ENCODE measurements at places on chromosomes 6 and 20.

GRCh38 chr6:36523936-36524499 lies 23.3 kb downstream of the STK38 start:
- no peak for DNase-seq

- no peak for DNase-seq
Observed at GRCh38 chr20:50930976-50931305, 296 bp downstream of the ADNP start.

GRCh38 chr20:48686238-48687116 lies 141.3 kb downstream of the PREX1 start:
- no peak for DNase-seq

- no peak for DNase-seq
Observed at GRCh38 chr6:6717953-6718352, 129.4 kb downstream of the LY86 start.

- DNase-seq = no peak
Observed at GRCh38 chr6:129865013-129865412, 3.9 kb upstream of the TMEM244 start.

DNA sequence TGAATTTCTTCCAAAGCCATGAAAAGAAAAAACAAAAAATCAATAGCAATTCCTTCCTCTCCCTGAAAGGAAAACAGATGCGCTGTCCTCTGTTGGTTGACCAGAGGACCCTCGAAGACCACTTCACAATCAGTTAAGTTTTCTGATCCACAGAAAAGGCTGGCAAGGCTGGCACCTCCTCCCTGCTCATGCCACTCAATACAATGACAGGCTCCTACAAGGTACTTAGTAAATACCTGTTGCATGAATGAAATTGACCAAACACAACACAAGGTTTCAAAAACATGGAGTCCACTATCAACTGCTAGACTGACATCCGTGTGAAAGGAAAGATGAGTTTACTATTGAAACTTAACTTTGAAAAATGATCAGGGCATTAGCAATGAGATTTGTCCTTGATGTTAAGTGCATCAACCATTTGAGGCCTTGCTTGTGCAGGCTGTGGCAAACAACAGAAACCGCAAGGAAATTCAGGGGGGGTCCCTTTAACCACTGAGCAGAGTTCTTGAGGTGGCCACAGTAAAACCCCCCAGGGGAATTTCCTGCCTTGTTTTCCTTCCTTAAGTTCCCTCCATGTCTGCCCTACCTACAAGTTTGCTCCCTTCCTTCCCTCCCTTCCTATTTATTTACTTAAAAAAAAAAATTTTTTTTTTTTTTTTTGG lies 27.9 kb upstream of the RTF2 start:
- DNase-seq = no peak

GRCh38 chr20:12466915-12467314 lies 541.9 kb upstream of the SPTLC3 start:
- DNase-seq = no peak

DNA sequence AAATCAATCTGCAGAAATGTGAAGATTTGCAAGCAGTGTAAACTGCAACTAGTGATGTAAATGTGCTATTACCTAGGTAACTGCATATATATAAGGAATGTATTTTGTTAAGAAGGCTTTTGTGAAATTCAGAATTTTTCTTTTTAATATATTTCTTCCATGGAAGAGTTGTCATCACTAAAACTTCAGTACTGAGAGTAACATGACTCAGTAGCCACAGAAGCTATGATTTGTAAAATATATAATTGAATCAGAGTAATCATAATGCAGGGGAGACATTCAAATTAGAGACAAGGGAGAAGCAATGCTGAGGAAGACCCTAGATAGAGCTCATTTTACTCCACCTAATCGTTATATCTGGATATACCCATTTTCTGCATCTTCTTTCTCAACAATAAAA lies 141.7 kb downstream of the ADGRG6 start:
- DNase-seq = no peak

DNA sequence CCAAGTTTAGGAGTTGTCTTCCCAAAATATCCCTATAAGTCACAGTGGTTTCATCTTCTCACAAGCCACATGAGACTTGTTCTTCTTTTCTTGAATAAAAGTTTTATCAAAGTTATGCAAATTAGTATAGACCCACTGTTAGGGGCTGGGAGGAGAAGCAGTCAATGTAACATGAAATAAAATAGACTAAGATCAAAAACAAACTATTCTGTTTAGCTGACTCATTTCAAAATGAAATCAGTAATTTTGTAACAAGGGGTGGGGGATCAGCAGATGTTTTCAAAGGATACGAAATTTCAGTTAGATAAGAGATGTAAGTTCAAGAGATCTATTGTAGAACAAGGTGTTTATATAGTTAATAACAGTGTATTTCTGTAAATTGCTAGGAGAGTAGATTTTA lies 339.6 kb upstream of the PRDM1 start:
- DNase-seq = no peak

GRCh38 chr20:4681991-4682401 lies 39.7 kb upstream of the PRND start:
- no peak for DNase-seq

DNA sequence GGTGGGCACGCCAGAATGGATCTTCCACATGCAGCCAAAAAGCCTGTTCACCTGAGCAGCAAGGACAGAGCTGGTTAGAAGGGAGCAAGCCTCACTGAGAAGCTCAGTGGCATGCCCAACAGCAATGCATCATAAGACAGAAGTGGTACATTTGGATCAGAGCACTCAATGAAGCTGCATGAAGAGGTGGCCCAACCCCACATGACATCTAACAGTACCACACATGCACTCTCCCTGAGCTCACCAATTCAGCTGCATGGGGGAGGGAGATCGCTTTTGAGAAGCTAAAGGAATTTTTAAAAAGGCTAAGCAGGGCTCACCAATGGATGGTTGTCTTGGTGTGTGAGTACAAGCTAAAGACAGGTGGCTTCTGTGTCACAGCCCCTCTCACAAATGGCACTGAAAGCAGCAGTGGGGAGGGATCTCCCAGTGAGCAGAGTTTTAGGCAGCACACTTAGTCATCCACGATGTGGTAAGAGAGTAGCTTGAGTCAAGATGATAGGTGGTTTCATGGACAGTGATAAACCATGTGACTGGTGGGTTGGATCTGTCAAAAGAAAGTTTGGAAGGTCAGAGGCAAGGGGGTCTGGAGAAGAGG lies 166.6 kb upstream of the TAB2 start:
- no peak for DNase-seq

- DNase-seq = no peak
Observed at GRCh38 chr6:148620579-148621298, 126.1 kb upstream of the UST start.

- no peak for DNase-seq
Observed at GRCh38 chr6:106257195-106257594, 68.4 kb downstream of the ATG5 start.

GRCh38 chr20:61963149-61963548 lies 102.5 kb downstream of the TAF4 start:
- DNase-seq = no peak

DNA sequence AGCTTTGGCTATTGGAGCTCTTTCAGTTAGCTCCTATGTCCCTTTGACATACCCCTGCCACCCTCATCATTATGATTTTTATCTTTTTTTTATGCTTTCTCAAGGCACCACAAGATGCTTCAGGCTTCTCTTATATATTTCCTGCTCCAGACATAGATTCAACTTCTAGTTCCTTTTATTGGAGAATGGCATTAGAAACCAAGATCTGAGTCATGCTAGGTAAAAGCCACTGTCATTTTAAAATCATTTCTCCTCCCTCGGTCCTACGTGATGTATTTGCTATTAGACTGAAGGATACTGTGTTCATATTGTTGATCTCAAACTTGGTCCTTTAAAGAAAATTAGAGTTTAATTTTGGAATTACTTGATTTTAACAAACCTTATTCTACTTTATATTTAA lies 8.3 kb downstream of the TENT5A start:
- DNase-seq = no peak

GRCh38 chr20:10595985-10596384 lies 77.8 kb downstream of the JAG1 start:
- DNase-seq = no peak

- no peak for DNase-seq
Observed at GRCh38 chr6:4932228-4932903, 71.5 kb downstream of the RPP40 start.

GRCh38 chr6:118659513-118660217 lies 8.3 kb upstream of the CEP85L start:
- DNase-seq = no peak

- DNase-seq = no peak
Observed at GRCh38 chr6:15500901-15501825, 161.7 kb downstream of the DTNBP1 start.

DNA sequence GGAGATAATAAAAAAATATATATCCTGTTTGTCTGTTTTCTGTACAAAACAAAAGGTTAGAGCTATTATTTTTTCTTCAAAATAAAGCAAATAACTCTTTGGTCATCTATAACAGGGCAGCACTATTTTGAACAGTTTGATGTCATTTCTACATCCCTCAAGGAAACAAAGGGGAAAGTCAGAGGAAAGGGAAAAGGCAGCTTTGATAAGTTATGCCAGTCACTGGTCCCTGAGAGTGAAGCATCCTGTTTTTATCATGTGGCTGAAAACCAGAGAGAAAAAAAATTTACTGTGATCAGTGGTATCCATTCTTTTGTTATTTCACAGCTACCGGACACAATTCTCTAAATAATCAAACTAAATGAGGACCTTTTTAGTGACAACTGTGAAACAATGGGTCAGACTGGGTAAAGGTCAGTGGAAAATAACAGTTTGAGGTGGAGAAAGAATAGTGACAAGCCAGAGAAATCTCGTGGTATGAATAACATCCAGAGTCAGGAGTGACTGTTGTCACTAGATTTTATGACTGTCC lies 356.0 kb downstream of the HDGFL1 start:
- DNase-seq = no peak

DNA sequence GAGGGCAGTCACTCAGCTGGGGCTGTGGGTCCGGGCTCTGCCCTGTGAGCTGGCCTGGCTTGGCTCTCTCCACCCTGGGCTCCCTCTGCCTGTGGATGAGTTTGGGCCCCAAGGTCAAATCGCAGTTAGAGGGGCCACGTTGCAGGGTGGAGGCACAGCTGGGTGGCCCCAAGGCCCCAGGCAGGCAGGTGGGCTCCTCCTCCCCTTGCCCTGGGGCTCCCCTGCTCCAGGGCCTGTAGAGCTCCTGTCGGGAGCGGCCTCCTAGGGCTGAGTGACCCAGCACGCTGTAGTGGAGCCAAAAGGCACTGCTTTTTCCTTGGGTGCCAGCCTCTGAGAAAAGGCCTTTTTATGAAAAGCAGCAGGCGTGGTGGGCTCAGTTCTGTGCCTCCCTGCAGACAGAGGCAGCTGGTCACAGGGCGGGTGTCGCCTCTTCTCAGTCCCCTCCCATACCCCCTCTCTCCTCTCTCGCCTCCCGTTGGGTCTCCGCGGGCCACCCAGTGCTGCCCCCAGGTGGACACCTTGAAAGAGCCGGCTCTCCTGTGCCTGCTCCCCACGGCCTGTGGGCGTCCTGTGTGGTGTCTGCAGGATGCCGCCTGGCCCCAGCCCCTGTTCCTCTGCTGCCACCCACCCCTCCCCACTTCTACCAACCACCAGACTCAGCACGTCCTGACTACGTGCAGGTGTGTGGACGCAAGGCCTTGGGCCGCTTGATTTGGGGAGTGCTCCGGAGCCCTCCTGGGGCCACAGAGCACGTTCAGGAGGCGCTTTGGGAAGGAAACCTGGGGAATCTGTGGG lies 13.2 kb downstream of the SS18L1 start:
- DNase-seq = no peak

DNA sequence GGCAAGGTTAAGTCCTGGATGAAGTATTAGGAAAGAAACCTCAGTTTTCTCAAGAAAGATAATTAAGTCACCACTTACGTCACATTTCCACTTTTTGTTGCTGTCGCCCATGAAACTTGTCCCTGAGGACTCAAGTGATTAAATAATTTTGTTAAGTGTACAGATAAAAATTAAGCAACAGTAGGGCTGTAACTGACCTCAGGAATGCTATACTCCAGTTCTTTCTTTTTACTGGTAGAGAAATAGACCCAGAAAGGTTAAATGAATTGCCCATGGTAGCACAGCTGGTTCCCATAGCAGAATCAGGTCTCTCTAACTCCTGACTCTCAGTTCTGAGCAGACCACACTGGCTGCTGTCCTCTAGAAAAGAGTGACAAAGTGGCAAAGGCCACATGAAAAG lies 54.5 kb downstream of the CLIC5 start:
- no peak for DNase-seq

- no peak for DNase-seq
Observed at GRCh38 chr20:16462711-16463110, 110.5 kb downstream of the KIF16B start.

DNA sequence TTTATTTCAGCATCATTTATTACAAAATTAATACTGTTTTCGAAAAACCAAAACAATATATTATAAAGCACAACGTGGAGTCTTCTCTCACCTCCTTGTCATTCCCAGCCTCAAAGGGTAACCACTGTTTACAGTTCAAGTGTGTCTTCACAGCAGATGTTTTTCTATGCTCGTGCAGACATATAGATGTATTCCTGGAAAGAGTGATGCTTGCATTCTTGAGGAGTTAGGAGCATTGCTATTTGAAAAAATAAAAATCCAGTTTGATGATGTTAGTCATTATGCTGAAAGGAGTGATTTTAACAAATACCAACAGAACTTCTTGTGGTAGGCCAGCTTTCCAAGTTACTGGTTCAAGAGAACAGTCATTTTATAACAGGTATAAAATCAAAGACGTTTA lies 234.9 kb downstream of the BCKDHB start:
- no peak for DNase-seq

- DNase-seq = no peak
Observed at GRCh38 chr20:48287021-48287494, 501.8 kb upstream of the SULF2 start.

- no peak for DNase-seq
Observed at GRCh38 chr20:1199212-1199873, 3.9 kb upstream of the C20orf202 start.

GRCh38 chr20:61815678-61816077 lies 250.0 kb downstream of the TAF4 start:
- DNase-seq = no peak

- DNase-seq = no peak
Observed at GRCh38 chr6:113971741-113972140, 793 bp upstream of the HDAC2 start.

DNA sequence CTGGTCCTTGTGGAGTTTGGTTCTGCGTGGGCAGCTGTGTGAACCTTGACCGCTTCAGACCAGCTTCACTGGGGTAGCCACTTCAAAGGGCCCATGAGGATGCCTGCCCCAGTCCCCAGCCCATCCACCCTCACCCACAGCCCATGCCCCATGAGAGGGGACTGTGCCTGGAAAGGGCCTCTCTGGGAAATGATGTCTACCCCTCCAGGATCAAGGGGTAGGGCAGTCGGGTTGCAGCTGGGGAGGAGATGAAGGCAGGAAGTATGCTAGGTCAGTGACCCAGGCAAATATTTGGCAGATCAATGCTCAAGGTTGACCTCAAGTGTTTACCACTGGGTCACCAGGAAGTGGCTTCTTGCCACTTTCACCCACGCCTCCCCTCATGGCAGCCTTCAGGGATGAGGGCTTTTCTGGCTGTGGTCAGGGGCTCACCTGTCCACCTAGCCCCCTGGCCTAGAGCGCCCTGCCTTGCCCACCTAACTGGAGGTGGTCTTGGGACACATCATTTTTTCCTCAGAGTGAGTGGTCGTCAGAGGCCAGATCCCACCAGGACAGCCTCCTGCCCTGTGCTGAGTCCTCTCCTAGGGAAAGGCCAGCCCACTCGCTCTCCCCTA lies 109.5 kb downstream of the SNX5 start:
- DNase-seq = no peak

GRCh38 chr6:7270320-7271204 lies 42.4 kb downstream of the SSR1 start:
- DNase-seq = no peak

All from cortex of kidney (tissue), 1 donor.